ENCODE measurements at places on chromosomes 12 and 14.

DNA sequence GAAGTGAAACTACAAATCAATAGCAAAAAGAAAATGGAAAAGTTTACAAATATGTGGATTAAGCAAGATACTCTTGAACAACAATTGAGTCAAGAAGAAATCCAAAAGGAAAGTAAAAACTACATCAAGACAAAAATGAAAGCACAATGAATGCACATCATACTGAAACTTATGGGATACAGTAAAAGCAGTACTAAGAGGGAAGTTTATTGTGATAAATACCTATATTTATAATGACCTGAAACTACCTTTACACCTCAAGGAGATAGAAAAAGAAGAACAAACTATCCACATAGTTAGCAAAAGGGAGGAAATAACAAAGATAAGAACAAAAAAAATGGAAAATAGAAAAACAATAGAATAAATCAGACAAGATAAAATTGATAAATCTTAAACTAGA, 375.0 kb downstream of the TRHDE start:
- DNase-seq: no peak

DNA sequence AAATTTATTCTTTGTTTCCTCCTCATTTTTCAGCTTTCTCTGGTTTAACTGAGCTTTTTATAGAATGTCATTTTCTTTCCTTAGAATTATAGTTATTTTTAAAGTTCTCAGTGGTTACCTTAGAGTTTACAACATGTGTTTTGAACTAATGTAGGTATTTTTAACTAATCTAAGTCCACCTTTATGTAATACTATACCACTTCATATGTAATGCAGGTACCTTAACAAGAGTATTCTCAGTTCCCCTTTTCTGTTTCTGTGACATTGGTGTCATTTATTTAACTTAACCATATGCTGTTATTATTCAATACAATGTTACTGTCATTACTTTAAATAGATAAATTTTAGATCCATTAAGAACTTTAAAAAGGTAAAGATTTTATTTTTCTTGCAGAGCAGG, 30.3 kb upstream of the KCNC2 start:
- no peak for DNase-seq

DNA sequence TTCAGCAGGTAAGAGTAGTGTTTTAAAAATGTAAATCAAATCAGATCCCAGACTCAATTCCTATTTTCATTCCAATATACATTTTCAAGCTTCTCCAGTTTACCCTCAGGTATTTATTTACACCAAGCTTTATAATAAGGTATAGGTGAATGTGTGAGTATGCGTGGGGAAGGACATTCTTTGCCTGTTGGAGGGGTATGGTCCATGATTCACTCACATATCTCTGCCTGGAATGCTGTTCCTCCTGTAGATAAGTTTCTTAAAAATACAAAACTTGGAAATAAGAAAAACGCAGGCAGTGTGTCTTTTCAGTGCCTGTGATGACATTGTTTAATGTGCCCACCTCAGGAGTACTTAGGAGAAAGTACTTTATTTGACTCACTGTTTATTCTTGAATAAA, 118.6 kb downstream of the CCDC91 start:
- no peak for DNase-seq

DNA sequence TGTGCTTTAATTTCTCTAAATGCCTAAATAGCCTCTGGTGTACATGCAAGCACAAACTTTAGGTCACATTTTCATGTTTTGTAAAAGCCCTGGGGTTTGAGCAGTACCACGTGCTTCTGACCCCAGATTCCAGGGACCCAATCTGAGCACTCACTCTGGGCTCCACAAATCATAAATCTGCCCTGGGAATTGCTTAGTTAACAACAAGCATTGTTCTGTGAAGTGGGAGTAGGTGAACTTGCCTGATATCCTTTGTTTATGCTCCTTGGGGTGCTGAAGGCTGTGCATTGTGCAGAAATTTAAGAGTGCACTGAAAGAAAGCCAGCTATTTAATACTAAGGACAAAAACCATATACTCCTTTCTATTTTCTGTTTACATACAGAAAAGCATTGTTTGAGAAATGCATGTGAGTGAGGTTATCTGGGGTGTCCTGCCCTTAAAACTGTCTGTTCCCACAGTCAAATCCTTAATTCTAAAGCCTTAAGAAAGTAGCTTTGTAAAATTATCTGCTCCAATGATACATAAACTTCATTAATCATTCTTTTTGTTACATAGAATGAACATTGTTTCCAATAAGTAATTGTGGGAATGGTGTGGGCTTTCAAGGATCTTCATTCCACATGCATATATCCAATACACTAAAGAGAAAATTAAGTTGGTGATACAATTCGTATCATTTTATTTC, 258.6 kb upstream of the NPAS3 start:
- no peak for DNase-seq

- DNase-seq: no peak
These were observed 98.4 kb downstream of the BCAT1 start for GRCh38 chr12:24850496-24850895.
